ENCODE measurements at places on chromosomes 4 and X.

DNA sequence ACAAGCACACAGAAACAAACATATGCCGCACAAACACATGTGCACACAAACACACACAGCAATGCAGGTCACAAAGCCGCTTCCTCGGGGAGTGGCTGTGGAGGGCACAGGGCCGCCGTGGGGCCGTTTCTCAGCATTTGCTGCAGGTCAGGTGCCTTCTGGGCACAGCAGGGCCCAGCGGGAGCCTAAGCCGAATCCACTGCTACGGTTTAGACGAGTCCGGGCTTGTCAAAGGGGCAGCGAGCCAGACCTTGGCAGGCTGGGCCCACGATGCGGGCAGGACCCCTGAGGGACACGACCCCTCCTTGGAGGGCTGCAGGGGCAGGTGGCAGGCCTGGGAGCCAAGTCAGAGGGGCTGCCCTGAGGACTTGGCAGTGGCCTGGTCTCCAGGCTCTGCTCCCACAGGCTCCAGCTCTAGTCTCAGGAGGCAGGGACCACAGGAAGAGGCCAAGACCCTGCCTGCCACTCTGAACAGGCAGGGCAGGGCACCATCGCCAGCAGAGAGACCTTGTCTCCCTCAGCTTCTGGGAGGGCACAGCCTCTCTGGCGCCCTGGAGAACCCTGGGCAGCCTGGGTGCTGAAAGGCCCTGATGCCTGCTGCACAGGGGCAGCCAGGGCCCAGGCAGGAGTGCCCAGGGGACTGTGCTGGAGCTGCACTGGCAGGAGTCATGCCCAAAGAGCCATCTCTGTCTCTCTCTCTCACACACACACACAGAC is 5.5 kb upstream of the ATP2B3 start:
- DNase-seq, result no peak

DNA sequence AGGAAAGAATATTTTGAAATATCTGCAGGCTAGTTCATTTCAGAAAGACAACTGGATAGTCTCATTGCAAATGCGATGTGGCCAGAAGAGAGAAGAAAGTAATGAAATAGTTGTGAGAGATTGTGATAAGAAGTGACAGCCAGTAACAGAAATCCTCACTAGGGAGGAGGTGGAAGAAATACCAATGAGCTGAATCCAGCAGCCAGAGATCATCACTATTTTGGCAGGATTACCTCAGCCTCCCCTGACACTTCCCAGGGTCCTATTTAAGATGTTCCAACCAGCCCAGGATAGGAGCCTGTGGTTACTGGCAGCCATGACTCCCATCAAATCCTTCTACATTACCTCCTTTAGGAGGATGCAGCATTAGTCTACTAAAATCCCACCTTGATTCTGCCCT is 76.7 kb upstream of the ARHGAP24 start:
- DNase-seq, result no peak

DNA sequence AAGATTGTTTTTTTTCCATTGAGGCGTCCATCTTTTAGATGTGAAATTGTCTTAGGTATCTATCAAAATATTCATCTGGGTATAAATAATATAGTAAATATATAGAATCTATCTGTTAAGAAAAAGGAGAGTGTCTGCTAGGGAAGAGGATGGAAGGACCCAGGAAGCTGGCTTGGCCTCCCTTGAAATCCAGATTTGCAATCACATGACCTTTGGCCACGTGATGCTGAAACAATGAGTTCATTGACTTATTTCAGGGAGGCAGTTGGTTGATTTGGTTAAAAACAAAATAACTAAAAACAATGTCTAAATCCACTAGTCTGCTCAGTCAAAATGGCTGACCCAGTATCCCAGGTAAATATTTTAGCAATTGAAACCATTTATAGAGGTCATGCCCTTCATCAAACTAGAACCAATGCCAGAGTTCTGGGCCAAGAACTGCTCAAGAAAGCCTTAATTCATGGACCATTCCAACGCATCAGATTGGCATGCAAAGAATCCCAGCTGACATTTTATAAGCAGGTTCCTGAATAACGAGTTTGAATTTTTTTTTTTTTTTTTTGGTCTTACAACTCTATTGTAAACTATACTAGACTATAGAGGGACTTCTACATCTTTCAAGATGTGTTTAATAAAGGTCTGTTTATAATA is 172.7 kb downstream of the MID1 start:
- DNase-seq, result no peak

GRCh38 chr4:119206178-119206577 is 6.3 kb upstream of the USP53 start:
- DNase-seq, result no peak

DNA sequence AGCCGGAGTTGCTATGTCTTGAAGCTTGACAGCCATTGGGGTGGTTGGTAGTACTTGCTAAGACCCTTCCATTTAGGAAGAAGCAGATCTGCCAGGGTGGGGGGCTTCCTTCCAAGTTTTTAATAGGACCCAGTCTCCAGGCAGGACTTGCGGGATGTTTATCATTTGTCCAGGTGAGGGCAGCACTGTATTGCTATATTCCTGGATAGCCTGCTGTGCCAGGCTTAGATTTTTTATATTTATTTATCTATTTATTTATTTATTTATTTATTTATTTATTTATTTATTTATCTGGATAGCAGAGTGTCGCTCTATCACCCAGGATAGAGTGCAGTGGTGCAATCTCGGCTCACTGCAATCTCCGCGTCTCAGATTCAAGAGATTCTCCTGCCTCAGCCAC is 87.4 kb upstream of the CT45A1 start:
- no peak for DNase-seq
